MCF 10A (cell line): ENCODE measurements at places on chromosomes 1 and 21. TPM values are rescaled to one million over a fixed set of nuclear protein-coding genes. Genes with fewer than 3 reads are reported as not detected.

Gene CD5L
- total RNA-seq, result not detected in 2 replicates

Gene IRF6
- 87.8 and 106 TPM in 2 replicates for total RNA-seq

Gene RHD
- not detected in 2 replicates for total RNA-seq

GRCh38 chr1:66654643-66655042 is 97.6 kb upstream of the DYNLT5 start:
- no peaks in the 10 kb centered on the region for H3K27me3 ChIP-seq
- no peak overlapping the region for H3K27ac ChIP-seq
- H3K4me3 ChIP-seq, result no peak overlapping the region
- H3K4me1 ChIP-seq, result no peaks in the 10 kb centered on the region

DNA sequence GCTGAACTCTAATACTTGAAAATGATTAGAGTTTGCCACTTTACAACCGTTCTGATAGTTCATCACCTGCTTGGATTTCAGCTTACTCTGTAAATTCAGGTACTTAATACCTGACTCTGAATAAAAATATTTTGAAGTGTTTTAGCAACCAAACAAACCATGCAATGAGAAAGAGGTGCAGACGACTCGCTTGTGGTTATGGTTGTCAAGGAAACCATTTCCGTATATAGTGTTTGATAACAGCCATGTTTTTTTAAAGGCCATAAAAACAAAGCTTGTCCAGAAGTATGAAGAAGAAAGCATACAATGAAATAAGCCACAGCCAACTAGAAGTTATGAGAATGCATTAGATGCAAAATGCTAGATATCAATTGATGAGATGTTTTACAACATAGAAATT is 167.2 kb upstream of the HMCN1 start:
- peak overlapping the region; percentile 96 for H3K27ac ChIP-seq
- H3K36me3 ChIP-seq, result no peaks in the 10 kb centered on the region
- no peak overlapping the region for H3K4me3 ChIP-seq
